ENCODE measurements at places on chromosomes 1 and 21.

GRCh38 chr1:54849219-54850068 lies 37.6 kb downstream of the DHCR24 start:
- no peak for DNase-seq

GRCh38 chr1:215605011-215605621 lies 38.0 kb downstream of the KCTD3 start:
- DNase-seq, result no peak

DNA sequence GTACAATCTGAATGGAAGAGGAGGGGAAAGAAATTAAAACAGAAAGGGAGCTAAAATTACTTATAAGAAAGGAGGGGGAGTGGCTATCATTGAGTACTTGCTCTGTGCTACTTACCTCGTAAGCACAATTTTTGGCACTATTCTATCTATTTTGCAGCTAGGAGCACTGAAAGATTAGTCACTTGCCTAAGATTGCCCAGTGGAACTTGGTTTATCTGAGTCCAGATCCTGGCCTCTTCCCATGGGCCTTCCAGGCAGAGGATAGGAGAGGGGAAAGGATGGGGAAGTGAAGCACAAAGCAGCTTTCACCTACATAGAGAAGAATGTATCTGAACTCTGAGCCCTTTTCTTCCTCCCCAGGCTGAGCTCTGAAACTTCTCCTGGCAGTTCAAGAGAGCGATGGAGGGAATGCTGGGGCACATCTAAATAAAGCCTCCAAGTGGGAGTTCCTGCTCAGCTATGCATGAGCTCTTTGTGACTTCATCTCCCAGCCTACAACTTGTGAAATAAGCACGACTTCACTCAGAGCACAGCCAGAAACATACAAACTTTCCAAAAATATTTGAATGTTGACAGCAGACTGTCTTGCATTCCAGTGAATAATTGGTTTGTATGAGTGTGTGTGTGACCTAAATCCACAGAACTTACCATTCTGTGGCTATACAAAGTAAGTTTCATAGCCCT lies 29.4 kb downstream of the HMGB4 start:
- DNase-seq, result peak; percentile 73

- no peak for DNase-seq
Observed at GRCh38 chr1:85484264-85484663, 19.3 kb upstream of the DDAH1 start.

- no peak for DNase-seq
Observed at GRCh38 chr1:174118751-174119150, 40.6 kb upstream of the RABGAP1L start.

DNA sequence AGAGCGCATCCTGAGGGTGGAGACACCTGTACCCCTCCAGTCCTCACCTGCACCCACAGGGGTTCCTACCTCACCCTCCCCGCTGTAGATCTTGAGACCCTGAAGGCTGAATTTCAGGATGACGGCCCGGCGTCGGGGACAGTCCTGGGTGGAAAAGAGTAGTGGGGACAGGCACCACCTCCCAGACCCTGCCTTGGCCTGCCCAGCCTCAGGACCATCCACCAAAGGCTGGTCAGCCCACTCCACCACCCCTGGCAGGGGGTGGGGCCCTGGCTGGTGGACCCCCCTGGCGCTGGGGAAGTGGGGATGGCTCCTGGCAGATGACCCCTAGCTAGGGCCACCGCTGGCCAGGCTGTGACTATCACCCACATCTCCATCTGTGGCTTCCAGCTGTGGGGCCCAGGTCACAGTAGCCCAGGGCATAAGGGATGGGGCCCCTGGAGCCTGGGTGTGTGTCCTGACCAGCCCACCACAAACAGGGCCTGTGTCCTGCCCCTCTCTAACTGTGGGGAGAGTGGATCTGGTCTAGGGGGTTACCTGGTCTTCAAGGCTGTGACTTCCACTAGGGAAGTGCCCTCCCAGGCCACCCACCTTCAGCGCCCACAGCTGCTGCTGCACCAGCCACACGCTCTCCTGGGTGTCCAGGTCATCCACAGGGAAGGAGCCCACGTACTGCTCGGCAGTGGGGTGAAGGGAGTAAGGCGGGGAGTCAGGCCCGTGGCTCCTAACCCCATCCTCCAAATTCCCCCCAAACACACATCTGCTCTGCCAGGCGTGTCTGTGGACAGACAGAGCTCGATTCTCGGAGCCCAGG lies 5.4 kb downstream of the SH2D5 start:
- DNase-seq, result peak; percentile 62
